ENCODE measurements at places on chromosomes 11 and 22. TPM values are rescaled to one million over a fixed set of nuclear protein-coding genes. Genes with fewer than 3 reads are reported as not detected.
A peak's percentile ranks its signal among the peaks of the same experiment; 100 is the strongest.

DNA sequence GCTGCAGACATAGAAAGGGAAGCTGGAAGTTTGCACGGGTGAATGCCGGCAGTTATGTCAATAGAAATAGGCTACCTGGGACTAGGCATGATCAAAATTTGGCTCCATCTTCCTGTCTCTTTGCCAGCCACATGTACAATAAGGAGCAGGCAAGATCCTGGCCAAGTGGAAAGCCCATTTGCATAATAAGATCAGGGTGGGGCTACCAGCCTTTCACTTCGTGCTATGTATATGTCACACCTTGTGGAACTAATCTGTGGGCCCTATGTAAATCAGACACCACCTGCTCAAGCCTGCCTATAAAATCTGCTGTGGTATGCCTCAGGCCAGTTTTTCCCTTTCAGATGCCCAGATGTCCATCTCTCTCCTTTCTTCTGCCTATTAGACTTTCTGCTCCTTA is 79.3 kb upstream of the DRD2 start:
- no peak for DNase-seq

DNA sequence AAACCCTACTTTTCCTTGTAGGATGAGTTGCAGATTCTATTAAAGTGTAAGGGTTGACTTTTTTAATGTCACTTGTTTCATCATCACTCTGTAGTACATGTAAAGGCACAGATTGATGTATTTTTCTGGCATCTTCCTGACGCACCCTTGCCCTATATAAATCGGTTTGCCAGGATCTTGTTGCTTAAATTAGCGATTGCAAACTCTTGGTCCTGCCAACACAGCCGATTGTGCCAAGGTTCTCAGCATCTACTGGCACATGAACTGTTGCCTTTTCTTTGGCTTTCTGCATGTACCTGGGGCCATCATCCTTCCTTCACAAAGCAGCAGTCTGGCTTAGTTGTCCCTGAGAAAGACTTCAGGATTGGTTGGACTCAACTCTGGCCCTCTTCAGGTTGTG is 7.5 kb upstream of the LIN7C start:
- no peak for DNase-seq

RFPL1 gene
- not detected for total RNA-seq

DNA sequence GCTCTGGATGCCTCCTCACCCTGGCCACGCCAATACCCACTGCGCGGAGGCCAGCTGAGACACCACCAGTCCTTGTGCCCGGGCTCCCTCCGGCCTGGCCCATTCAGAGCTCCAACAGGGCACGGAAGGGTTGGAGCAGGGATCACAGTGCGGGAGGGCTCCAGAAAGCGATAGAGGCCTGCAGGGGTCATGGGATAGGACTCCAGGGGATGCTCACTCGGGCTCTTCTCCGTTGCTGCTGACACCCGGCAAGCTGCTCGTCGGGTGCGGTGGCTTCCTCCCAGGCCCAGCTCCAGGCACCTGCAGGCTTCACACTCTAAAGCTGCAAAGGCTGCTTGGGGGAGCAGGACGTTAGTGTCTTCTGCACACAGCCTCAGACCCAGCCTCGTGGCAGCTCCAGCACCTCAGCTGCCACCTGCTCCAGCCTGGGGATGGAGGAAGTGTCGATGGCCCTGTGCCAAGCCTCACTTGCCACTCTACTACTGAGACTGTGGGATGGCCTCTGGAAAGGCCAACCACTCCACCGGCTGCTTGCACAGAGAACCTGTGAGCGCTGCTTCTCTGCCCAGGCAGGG is 10.6 kb downstream of the WNT7B start:
- no peak for DNase-seq

- peak; percentile 88 for DNase-seq
Measured at GRCh38 chr11:5600374-5600851, 4.0 kb downstream of the TRIM6 start.

- DNase-seq, result no peak
Measured at GRCh38 chr11:74425100-74425499, 26.9 kb upstream of the PGM2L1 start.

DNA sequence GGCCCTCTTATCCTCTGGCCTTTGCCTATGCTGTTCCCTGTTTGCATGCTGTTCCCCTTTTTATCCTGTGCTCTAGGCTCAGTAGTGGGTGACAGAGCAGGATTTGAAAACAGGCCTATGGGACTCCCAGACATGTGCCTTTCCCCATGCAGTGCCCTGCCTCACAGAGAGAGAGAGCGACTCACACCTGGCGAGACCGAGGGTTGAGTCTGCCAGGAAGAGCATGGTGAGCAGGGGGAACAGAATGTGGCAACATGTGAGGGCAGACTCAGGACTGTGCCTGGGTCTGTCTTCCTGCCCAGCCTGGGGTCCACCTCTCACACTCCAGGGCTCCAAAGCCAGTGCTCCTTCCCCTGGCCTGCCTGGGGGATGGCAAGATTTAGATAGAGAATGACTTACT is 75.0 kb downstream of the NFAM1 start:
- DNase-seq, result no peak

MEI1 gene
- total RNA-seq, result not detected

DNA sequence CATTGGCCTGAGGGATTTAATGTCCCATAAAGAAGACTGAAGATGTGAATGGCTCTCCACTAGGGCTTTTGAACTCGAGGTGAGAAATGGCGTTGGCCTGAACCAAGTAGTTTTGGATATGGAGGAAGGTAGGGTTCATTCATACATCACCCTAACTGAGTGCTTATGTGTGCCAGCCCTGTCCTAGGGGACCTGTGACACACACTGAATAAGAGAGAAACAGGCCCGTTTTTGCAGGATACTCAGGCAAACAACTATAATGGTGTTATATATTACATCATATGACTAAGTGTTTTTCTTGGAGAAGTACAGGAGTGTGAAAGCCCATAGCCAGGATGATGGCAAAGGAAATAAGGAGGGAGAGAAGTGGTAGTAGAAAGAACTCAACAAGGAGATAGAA is 368.1 kb downstream of the TMEM135 start:
- DNase-seq, result no peak

TUBA8 gene
- total RNA-seq, result 0.06 TPM

DNA sequence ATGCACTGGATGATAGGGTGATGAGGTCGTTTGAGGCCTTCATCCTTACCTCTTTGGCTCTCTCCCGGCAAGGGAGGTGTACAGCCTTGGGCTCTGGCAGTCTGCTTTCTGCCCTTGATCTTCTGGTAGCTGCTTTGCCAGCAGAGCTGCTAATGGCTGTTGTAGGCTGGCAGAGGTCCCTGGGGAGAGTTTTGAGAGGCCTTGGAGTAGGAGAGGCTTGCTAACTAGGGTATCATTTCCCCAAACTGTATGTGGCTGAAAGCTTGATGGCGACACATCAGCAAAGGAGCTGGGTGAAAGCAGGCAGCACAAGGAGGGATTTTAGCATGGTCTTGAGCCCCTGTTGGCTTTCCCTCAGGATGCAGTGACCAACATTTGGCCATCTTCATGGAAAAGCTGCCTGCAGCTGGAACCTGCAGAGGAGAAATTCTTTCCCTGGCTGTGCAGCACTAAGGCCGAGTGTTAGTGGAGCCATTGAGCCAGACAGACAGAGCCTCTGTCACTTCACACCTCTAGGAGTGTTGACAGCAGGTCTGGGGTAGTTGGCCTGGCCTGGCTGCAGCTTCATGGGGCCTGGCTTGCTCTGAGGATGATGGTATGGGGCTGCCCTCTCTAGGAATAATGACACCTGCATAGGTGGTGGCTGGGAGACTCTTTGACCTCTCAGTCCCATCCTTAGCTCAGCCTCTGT is 3.5 kb upstream of the AMPD3 start:
- DNase-seq, result no peak

- DNase-seq, result no peak
Measured at GRCh38 chr11:121341609-121342008, 49.0 kb downstream of the SC5D start.

GRCh38 chr11:100438376-100438775 is 248.7 kb upstream of the ARHGAP42 start:
- no peak for DNase-seq

DNA sequence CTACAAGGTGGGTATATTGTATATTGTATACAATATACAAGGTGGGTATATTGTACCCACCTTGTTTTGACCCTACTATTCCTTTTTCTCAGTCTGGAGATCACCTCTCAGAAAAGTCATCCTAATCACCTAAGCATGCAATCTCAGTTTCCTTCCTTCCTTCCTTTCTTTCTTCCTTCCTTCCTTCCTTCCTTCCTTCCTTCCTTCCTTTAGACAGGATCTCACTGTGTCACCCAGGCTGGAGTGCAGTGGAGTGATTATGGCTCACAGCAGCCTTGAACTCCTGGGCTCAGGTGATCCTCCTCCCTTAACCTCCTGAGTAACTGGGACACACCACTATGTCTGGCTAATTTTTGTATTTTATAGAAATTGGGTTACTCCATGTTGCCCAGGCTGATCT is 1.2 kb upstream of the KCNE3 start:
- no peak for DNase-seq

- peak; percentile 19 for DNase-seq
Measured at GRCh38 chr11:60871378-60872061, 4.2 kb downstream of the ZP1 start.

GRCh38 chr11:15923183-15923582 is 433.2 kb downstream of the SOX6 start:
- DNase-seq, result no peak

- DNase-seq, result peak; percentile 37
Measured at GRCh38 chr22:36562261-36562835, 33.4 kb upstream of the EIF3D start.

DNA sequence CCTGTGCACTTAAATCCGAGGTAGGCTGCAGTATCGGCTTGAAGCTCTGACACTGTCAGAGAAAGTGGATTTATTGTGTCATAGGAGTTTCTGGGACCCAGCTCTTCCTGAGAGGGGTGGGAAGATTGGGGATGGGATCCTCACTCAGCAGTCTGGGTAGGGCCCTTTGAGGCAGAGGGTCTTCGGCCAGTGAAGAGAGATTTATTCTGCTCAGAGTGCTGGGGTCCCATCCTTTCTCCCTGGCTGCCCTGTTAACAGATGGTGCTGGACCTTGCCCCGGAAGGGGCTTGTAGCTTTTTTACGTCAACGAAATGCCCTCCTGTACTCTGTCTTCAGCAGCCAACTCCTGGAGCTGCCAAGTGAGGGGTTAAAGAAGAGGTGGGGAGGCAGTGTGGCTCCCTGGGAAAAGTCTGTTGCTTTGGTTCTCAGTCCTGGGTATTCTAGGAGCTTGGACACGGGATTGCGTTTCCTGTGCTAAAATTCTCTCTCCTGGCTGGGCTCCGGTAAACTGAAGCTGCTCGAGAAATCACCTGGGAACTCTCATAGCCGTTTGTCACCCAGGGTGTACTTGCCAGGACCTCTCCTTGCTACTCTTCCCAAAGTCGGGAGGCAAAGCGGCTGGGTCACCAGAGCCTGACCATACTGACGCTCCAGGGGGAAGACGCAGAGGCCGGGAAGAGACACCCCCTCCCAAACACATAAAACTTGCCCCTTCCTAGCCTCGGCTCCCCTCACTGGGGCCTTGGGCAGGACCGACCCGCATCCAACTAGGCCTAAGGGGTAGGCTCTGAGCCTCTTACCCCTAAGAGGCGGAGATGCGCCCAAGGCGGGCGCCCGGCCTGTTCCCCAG is 806 bp upstream of the SMDT1 start:
- DNase-seq, result no peak

GRCh38 chr11:66970371-66970806 is 4.7 kb upstream of the C11orf86 start:
- no peak for DNase-seq

DNA sequence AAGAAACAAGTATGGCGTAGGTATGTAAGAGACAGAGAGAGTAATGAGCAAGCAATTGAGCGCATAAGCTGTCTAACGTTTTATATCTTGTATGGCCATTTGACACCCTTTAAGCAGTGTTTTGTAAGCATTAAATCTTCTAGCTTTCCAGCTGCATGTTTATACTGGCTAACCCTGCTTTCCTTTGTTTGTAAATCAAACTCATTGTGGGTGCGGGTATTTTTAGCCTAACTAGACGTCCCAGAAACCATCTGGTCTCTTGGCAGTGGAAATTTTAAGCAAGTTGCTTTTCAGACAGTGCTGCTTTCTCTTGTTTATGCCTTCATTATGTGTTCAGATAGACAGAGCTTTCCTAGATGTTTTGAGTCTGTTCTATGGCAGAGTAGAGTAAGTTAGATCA is 73.5 kb downstream of the RNF169 start:
- peak; percentile 59 for DNase-seq

ARHGAP8 gene
- total RNA-seq, result 2.5 TPM

TMPRSS4 gene
- not detected for total RNA-seq

All from H4 (cell line).